ENCODE measurements at places on chromosomes 4 and X. TPM values are rescaled to one million over a fixed set of nuclear protein-coding genes. Genes with fewer than 3 reads are reported as not detected.

DNA sequence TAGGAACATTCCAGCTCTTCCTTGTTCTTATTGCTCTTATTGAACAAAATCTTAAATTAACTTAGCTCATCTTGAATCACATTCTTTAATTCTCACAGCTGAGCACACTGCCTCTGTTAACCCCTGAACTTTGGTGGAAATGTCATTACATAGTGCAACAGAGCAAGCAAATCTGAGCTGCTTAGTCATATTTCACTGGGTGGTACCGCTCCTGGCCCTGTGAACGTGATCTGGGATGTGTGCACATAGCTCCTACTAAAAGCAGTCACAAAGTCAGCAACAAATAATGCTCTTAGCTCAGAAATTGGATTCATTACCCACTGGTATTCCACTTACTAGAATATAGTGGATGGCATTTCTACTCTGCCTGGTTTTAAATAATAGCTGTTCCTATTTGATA, 27.9 kb downstream of the ARHGEF6 start:
- no peaks in the 10 kb centered on the region for H3K36me3 ChIP-seq
- no peak for DNase-seq
- H3K4me3 ChIP-seq = no peak overlapping the region
- H3K27ac ChIP-seq = no peak overlapping the region

TSPAN5 gene
- 7.5 TPM for total RNA-seq

DNA sequence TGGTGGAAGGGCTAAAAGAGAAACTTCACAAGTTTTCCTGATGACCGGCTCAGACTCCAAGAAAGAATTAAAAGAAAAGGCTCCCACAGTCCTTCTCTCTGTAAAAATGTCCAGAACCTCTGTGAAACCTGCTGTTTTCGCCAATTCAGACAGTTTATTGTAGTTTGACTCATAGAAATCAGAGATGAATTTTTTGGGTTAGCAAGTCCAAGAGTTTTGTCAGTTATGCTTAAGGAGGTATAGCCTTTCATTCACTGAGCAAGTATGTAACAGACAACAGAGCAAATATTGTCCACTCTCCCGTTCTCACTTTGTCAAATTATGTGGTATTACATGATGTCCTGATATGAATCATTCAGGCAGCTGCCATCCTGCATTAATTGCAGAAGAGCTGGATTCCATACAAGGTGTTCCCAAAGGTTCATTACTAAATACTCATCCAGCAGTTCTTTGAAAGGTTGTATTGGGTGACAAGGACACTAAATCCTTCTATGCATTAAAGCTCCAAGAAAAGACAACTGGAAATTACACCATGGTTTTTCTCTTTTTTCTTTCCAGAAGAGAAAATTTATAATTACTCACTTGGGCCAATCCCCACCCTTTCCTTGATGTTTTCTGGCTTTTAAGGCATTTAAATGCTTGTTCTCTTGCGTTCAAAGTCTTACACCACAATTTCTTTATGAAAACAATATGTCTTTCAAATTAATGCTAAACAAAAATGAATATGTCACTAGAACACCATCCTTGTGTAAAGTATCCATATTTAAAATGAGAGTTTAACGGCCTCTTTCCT, 30.0 kb upstream of the PLAC1 start:
- no peak for DNase-seq
- H3K36me3 ChIP-seq = no peaks in the 10 kb centered on the region
- H3K4me1 ChIP-seq = peaks cover 18% of the 10 kb centered on the region
- no peak overlapping the region for H3K4me3 ChIP-seq
- H3K27ac ChIP-seq = no peak overlapping the region
- H3K27me3 ChIP-seq = no peaks in the 10 kb centered on the region

GRCh38 chrX:98654565-98654964, 1755.5 kb downstream of the PCDH19 start:
- DNase-seq = no peak
- H3K4me1 ChIP-seq = peaks cover 5% of the 10 kb centered on the region
- peaks cover 6% of the 10 kb centered on the region for H3K36me3 ChIP-seq
- no peaks in the 10 kb centered on the region for H3K27me3 ChIP-seq

NUDT6 gene
- total RNA-seq = 6.3 TPM

FGA gene
- 18.2 TPM for total RNA-seq

Measured in progenitor cell of endocrine pancreas (in vitro differentiated cells).